Stomach (tissue), 19 donors: ENCODE measurements at places on chromosomes 5 and 9. TPM values are rescaled to one million over a fixed set of nuclear protein-coding genes. Genes with fewer than 3 reads are reported as not detected.
A peak's percentile ranks its signal among the peaks of the same experiment; 100 is the strongest.

Gene PCDHB11
- not detected for total RNA-seq

GRCh38 chr9:135471791-135472640 is 7.6 kb upstream of the PPP1R26 start:
- no peak overlapping the region for H3K27ac ChIP-seq
- H3K36me3 ChIP-seq, result no peaks in the 10 kb centered on the region
- no peak for DNase-seq
- no peak overlapping the region for H3K4me3 ChIP-seq
- peaks cover 13% of the 10 kb centered on the region for H3K4me1 ChIP-seq

DNA sequence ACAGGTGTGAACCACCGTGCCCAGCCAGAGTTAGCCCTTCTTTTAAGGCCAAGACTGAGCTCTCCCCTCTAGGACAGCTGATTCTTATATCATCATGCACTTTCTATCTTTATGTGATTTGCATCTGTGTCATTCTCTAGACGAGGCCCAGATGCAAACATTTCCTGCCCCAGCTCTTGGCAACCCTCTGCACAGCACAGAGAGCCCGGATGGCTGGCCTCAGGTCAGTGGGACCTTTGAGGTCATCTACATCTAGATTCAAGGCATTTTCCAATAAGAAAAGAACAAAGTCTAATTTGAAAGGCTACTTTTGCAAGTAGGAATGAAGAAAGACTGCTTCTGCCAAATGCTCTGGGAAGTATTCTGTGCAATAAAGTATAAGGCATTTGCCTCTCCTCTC is 109.0 kb upstream of the DAB2 start:
- no peaks in the 10 kb centered on the region for H3K27me3 ChIP-seq
- H3K36me3 ChIP-seq, result no peaks in the 10 kb centered on the region
- no peak for DNase-seq

DNA sequence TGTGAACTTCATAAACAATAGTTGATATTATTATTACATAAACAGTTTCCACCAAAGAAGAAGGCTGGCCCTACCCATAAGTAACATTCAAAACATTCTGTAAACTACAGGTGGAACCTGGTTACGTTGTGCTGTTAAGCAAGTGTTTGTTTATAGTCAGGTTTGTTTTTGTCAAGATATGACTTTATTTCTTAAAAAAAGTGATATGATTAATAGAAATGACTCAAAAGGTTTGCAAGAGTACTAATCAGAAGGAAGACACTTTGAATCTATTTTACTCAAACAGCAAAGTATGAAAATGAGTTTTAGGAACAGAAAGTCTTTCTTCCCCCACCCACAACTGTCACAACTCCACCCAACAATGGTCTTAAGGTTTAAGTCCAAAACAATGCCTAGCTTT is 220.8 kb downstream of the PLK2 start:
- H3K4me3 ChIP-seq, result no peak overlapping the region
- H3K4me1 ChIP-seq, result no peaks in the 10 kb centered on the region
- H3K36me3 ChIP-seq, result no peaks in the 10 kb centered on the region
- no peak overlapping the region for H3K27ac ChIP-seq
- H3K27me3 ChIP-seq, result no peaks in the 10 kb centered on the region

GRCh38 chr9:80191108-80191507 is 619.3 kb downstream of the TLE4 start:
- H3K4me1 ChIP-seq, result no peaks in the 10 kb centered on the region
- DNase-seq, result no peak
- H3K4me3 ChIP-seq, result no peak overlapping the region
- H3K27ac ChIP-seq, result no peak overlapping the region

- no peaks in the 10 kb centered on the region for H3K4me1 ChIP-seq
- no peak overlapping the region for H3K4me3 ChIP-seq
- no peak overlapping the region for H3K27ac ChIP-seq
- H3K27me3 ChIP-seq, result no peaks in the 10 kb centered on the region
These were observed 61.0 kb upstream of the C5orf58 start for GRCh38 chr5:170171811-170172210.

DNA sequence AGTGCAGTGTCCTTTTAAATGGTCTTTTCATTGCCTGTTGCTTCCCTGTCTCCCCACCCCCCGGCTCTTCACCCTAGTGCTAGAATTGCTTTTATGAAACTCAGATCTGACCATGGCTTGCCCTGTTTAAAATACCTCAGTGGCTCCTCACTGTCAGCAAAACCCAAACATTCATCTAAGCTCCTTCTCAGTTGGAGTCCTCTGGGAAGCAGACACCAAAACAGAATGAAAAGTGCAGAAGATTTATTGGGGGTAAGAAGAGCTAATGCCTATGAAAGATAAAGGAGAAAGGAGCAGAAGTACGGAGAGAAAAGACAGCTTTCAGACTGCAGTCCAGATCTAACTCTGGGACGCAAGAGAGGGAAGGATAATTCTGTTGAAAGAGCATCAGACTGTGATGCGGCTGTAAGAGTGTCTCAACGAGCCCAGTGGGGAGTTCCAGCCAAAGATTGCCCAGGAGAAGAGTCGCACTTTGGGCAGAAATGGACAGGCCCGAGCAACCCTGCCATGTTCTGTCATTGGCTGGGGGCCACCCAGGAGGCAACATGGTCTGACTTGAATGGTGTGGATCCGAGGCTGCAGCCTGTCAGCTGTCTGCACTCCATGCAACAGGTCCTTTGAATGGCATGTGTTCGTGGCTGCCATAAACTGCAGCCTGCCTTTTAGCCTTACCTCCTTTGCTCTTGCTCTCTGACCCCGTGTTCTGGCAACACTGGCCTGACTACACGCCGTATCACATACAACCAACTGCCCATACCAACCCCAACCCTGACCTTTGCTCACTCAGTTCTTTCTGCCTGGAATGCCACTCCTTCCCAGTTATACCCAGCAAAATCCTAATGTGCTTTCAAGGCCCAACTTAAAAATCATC is 55.9 kb downstream of the IRF1 start:
- no peak for DNase-seq
- no peaks in the 10 kb centered on the region for H3K27me3 ChIP-seq
- H3K27ac ChIP-seq, result peak overlapping the region; percentile 63
- H3K4me3 ChIP-seq, result no peak overlapping the region
- peaks cover 61% of the 10 kb centered on the region for H3K4me1 ChIP-seq

Gene ENTPD2
- 3.5 TPM for total RNA-seq

DNA sequence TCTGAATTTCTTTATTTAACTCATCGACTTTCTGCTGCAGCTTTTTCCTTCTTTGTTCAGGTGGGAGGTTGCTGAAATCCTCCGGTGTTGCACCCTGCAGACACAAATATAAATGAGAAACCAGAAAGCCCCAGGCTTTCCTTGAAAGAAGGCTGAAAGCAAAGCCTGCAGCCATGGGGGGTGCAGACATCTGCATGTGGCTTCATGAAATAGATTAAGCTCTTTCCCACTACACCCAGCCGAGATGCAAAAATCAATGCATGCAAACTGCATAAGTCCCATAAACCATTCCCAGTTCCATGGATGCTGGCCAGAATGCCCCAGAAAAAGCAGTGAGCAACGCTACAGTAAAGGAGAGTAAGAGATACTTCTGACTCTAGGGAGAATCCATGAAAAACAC is 73.6 kb downstream of the USP20 start:
- no peak overlapping the region for H3K27ac ChIP-seq
- no peak for DNase-seq

- H3K36me3 ChIP-seq, result peaks cover 19% of the 10 kb centered on the region
- H3K27me3 ChIP-seq, result no peaks in the 10 kb centered on the region
- H3K4me3 ChIP-seq, result no peak overlapping the region
- peaks cover 67% of the 10 kb centered on the region for H3K4me1 ChIP-seq
These were observed 32.4 kb downstream of the IRF1 start for GRCh38 chr5:132458226-132458560.

Gene NPR3
- total RNA-seq, result 2.8 TPM

DNA sequence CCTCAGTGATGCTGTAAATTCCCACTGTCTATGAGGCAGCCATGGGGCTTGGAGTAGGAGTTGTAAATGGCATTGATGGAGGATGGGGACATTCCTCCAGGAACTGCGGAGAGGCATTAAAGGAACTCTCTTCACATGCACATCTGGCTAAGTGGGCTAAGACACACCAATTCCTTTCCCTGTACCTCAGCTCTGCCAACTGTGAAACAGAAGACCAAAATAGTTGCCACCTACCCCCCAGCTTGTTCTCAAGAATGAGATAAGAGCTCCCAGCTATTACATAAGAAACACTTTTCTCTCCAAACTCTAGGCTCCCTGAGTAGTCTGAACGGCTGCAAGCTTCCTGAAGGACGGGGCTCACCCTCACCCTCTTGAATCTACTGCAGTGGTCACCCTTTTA is 144.6 kb upstream of the SLC30A5 start:
- no peak for DNase-seq
- no peaks in the 10 kb centered on the region for H3K4me1 ChIP-seq
- H3K4me3 ChIP-seq, result no peak overlapping the region
- no peaks in the 10 kb centered on the region for H3K36me3 ChIP-seq
- no peaks in the 10 kb centered on the region for H3K27me3 ChIP-seq

Gene ADAMTS6
- 24.8 TPM for total RNA-seq

Gene TMEM8B
- 4.6 TPM for total RNA-seq

Gene GKAP1
- 26.4 TPM for total RNA-seq

GRCh38 chr5:174047472-174048099 is 2.1 kb downstream of the NSG2 start:
- no peaks in the 10 kb centered on the region for H3K27me3 ChIP-seq
- DNase-seq, result no peak
- no peaks in the 10 kb centered on the region for H3K36me3 ChIP-seq
- H3K27ac ChIP-seq, result no peak overlapping the region

GRCh38 chr5:159095866-159096242 is 3.9 kb downstream of the EBF1 start:
- H3K36me3 ChIP-seq, result no peaks in the 10 kb centered on the region
- peaks cover 63% of the 10 kb centered on the region for H3K27me3 ChIP-seq
- no peak for DNase-seq

Gene PSIP1
- 90.1 TPM for total RNA-seq

Gene C8G
- not detected for total RNA-seq

- peaks cover 56% of the 10 kb centered on the region for H3K4me1 ChIP-seq
- H3K27ac ChIP-seq, result peak overlapping the region; percentile 98
- H3K36me3 ChIP-seq, result peaks cover 37% of the 10 kb centered on the region
- peak; percentile 55 for DNase-seq
- H3K4me3 ChIP-seq, result peak overlapping the region; percentile 80
These were observed 438 bp downstream of the NSUN2 start for GRCh38 chr5:6632324-6632887.

DNA sequence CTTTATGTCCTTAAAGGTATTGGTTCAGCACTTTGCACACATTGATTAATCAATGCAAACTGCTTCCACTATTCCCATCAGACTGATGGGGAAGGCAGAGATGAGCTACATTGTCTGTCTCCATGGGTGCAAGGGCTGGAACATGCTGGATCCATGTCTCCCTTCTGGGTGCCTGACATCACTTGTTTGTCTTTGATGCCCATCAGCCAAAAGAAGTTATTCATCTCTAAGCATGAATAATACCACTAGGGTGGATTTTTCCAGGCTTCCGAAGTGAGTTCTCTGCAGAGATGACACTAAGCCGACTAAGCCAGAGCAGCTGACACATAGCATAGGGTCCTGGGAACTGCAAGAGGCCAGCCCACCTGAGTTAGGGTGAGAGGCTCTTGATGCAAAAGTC is 8.7 kb downstream of the FGF1 start:
- no peaks in the 10 kb centered on the region for H3K4me1 ChIP-seq
- H3K36me3 ChIP-seq, result no peaks in the 10 kb centered on the region
- no peak for DNase-seq
- no peaks in the 10 kb centered on the region for H3K27me3 ChIP-seq
- no peak overlapping the region for H3K4me3 ChIP-seq

Gene GTF3C4
- 14.5 TPM for total RNA-seq

Gene PRXL2C
- 11.6 TPM for total RNA-seq

Gene ENTPD8
- 0.92 TPM for total RNA-seq

GRCh38 chr9:134425401-134425800 is 99.1 kb downstream of the RXRA start:
- H3K36me3 ChIP-seq, result peaks cover 82% of the 10 kb centered on the region
- H3K4me3 ChIP-seq, result no peak overlapping the region
- no peaks in the 10 kb centered on the region for H3K27me3 ChIP-seq
- no peak overlapping the region for H3K27ac ChIP-seq
- no peak for DNase-seq

DNA sequence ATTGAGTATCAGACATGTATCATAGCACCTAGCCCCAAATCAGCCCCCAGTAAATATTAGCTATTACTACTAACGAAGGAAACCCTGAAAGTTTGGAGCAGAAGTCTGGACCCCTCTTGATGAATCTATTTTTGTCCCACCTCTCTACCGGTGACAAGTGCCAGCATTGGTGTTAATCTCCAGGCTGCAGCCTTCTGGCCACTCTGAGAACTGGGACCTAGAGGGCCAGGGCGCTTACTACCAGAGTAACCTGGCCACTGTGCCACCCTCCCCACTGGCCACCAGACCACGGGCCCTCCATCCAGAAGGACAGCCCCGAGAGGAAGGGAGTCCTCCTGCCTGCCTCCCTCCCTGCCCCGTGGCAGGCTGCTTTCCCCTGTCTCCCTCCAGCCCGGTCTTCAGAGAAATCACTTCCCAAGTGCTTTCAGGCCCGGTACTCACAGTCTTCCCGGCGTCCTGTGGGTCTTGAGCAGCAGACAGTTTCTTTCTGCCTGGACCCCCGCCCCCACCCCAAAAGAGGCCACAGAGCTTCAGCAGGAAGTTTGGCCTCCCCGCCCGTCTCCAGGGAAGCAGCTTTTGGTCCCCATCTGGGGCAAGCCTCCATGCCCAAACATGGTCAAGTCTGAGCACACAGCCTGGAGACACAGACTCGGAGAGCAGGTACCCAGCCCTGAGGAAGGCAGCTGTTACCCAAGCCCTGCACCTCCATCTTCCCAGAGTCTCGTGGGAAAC is at the start of gene KCNMB1:
Gene KCNMB1, minus strand, starts transcription at position 550 of the 732 bp plus-strand sequence. CDS start 3,920 bp downstream, outside the sequence.
- H3K4me1 ChIP-seq, result peaks cover 35% of the 10 kb centered on the region
- H3K36me3 ChIP-seq, result no peaks in the 10 kb centered on the region
- DNase-seq, result peak; percentile 80
- peak within 1 kb of the TSS; percentile 45 for H3K4me3 ChIP-seq

DNA sequence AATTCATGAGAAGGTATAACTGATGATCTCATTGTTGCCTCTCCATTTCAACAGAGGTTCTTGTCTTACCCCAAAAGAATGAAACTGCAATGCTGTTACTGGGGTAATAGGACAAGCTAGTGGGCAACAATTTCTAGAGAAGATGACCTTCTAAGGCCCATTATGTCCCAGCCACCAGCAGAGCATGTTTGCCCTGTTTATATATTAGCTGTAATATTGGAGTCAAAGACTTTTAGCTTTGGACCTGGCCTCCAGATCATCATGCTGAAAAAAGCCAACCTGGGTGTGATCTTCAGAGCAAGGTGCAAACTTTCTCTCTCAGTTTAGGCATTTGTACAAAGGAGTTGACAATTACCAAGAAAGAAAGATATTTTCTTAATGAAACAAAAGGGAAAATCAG is 3.4 kb downstream of the ALDOB start:
- no peak overlapping the region for H3K4me3 ChIP-seq
